ENCODE measurements at places on chromosomes 1 and 21.

DNA sequence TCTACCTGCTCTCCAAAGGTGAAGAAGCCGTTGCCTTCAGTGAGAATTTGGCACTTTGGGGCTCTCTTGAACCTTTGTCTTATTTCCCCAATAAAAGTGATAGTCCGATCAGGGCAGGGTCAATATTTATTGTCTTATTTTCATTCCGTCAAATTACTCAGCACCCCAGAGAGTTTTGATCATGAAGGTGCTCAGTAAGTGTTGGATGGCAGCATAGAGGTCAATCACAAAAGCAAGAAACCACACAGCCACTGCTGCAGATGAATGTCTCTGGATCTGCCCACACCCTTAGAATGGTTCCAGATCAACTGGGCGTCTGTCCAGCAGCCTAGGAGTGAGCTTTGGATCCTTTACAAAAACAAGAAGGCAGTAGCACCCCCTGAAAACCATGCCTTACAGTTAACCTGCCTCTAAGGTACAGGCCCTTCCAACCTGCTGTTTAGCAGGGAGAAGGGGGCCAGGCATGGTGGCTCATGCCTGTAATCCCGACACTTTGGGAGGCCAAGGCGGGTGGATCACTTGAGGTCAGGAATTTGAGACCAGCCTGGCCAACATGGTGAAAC, 97.3 kb downstream of the PSMG1 start:
- no peak for DNase-seq

DNA sequence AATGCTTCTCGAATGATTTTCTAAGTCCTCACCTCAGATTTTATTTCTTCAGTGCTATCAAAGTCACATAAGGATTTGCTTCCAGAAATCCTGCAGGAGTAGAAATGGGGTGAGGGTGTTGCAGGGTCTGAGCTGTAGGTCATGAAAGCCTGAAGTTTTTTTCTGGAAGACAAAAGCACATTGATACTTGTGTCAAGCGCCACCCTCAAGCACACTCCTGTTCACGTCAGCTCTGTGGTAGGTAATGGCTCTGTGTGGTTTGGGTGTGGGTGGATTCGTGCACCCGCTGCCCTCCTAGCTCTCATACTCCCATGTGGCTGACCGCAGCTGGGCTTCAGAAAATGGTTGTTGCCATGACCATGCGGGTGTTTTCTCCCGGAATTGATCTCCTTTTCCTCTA, 39.9 kb downstream of the AKNAD1 start:
- peak; percentile 80 for DNase-seq

GRCh38 chr1:223248770-223249140, 105.7 kb upstream of the TLR5 start:
- no peak for DNase-seq

- no peak for DNase-seq
Observed at GRCh38 chr1:52862666-52863458, 20.3 kb downstream of the ZYG11A start.

- peak; percentile 60 for DNase-seq
Observed at GRCh38 chr1:232853994-232854797, 49.0 kb downstream of the MAP10 start.

- DNase-seq: no peak
Observed at GRCh38 chr1:14118691-14119485, 418.9 kb downstream of the PRDM2 start.

- no peak for DNase-seq
Observed at GRCh38 chr1:169527451-169528214, 41.9 kb upstream of the SLC19A2 start.

DNA sequence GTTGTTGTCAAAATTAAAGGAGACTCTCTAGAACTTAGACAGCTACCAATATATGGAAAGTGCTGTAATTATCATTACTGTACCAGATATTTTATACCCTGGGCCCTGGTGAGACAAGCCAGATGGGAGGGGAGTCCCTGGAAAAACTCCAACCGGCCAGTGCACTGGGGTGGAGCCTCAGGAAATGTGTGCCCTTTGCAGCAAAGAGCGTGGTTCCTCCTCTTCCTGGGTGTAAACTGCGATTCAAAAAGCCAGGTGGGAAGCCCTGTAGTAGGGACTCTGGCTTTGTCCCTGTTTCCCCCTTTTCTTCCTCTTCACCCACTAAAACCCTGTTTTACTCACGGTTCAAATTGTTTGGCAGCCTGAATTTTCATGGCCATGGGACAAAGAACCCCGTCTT, 812.3 kb downstream of the PLA2G4A start:
- no peak for DNase-seq

DNA sequence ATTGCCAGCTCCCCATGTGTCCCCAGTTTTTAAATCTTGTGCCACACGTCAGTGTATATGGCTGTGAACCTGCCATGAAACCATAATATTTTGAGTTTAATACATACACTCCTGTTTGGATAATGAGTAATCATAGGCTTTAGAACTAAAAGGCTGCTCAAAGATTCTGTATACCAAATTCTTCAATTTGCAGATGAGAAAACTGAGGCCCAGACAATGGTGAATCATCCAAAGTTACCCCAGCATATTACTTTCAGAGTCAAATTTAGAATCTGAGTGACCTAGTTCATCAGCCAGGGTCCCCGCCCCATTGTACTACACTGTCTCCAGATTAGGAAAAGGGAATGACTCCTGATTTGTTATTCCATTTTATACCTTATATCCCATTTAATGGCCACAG, 224.6 kb downstream of the FGGY start:
- no peak for DNase-seq

- DNase-seq: no peak
Observed at GRCh38 chr1:81804312-81804711, 3.6 kb downstream of the ADGRL2 start.

GRCh38 chr1:34670982-34671381, 83.9 kb upstream of the GJB5 start:
- no peak for DNase-seq

DNA sequence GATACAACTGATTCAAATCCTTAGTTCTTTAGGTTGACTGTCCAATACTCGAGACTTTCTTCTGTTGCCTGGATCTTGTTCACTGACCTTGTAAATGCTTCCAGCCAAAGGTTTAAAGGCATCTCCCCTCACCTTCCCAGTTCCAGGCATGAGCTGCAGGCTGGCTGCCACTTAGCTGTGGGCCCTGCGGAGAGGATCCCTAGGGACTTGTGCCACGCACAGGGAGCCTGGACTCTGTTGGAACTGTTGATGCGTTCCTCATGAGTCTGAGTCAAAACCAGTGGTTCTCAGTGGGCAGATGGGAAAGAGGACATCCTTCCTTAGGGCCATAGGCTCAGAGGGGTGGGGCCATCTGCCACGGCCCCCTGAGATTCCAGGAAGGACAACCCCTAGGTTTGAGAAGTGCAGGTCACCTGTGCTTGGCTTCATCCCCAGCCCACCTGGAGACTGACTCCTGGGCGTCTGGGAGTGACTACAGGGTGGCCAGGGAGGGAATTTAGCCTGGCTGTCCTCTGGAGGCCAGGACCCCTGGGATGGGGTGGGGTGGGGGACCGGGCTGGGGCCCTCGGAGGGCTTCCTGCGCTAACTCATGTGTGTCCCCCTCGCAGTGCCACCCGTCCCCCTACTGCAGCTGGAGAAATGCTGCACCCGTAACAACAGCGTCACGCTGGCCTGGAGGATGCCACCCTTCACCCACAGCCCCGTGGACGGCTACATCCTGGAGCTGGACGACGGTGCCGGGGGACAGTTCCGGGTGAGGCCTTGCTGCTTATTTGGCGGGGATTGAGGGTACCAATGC, 37.6 kb upstream of the GNPAT start:
- no peak for DNase-seq

- no peak for DNase-seq
Observed at GRCh38 chr1:203153989-203154821, 21.4 kb downstream of the MYBPH start.

DNA sequence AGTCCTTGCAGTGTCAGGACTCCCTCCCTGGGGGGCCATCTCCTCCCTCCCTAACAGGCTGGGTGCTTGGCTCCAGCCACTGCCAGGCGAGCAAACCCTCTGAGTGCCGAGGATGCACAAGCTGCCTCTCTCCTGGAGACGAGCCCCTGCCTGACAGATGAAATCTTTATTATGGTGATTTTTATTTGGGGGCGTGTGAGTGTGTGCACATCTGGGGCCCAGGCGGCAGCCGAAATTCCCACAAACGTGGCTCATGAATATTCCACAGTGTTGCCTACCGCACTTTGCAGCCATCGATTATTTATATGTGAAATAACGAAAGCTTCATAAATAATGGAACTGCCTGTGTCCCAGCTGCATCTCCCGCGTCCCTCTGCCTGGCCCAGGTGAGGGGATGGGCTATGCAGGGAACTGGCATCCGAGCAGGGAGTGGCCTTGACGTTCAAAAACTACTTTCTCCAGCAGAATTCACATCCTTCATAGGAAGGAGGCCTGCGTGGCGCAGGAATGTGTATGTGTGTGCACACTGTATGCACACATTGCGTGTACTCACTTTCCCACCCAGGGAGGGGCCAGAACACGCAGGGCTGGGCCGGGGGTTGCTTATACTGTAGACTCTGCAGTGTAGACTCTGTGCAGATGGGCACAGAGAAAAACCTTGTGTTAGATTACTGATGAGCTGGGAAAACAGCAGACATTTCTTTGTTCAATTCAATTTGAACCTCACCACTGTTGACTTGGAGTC, 73.1 kb downstream of the UBIAD1 start:
- no peak for DNase-seq

GRCh38 chr1:12539705-12540579, 78.1 kb downstream of the DHRS3 start:
- peak; percentile 67 for DNase-seq

- no peak for DNase-seq
Observed at GRCh38 chr1:33039840-33040239, 3.2 kb upstream of the AK2 start.

DNA sequence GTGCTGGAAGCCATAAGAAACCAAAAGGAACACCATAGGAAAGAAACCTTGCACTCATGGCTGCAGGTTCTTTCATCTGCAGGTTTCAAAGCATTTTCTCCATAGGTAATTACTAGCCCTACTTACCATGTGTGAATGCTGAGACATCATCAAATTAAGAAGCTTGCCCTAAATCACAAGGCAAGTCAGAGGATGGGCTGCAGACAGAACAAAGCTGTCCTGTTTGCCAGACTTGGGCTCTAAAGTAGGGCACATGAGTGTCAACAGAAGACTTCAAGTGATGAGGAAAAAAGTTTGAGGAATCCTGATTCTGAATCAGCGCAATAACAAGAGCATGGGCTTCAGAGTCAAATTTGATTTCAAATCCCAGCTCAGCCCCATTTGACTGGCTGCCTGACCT, 5.8 kb upstream of the EPS15 start:
- DNase-seq: no peak

DNA sequence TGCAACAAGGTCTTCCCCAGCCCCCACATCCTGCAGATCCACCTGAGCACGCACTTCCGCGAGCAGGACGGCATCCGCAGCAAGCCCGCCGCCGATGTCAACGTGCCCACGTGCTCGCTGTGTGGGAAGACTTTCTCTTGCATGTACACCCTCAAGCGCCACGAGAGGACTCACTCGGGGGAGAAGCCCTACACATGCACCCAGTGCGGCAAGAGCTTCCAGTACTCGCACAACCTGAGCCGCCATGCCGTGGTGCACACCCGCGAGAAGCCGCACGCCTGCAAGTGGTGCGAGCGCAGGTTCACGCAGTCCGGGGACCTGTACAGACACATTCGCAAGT, 3.8 kb downstream of the ZBTB18 start:
- DNase-seq: no peak

- DNase-seq: no peak
Observed at GRCh38 chr1:172421974-172422604, 1.6 kb downstream of the C1orf105 start.

DNA sequence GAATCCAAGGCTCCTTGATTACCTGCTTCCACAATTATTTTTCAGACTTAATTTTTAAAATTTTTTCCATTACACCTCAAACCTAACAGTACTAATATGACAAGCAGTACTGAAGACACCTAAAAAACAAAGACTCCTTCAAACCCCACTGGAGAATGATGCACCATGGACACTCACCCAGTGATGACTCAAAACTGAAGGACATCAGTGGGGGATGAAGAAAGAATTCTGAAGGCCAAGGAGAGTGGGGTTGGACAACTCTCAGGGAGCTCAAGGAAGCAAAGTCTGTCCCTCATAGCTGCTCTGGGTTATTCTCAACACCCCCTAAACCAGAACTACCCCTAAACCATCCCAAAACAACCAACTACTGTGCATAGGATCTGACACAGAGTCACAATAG, 2.4 kb upstream of the ARHGAP29 start:
- no peak for DNase-seq

DNA sequence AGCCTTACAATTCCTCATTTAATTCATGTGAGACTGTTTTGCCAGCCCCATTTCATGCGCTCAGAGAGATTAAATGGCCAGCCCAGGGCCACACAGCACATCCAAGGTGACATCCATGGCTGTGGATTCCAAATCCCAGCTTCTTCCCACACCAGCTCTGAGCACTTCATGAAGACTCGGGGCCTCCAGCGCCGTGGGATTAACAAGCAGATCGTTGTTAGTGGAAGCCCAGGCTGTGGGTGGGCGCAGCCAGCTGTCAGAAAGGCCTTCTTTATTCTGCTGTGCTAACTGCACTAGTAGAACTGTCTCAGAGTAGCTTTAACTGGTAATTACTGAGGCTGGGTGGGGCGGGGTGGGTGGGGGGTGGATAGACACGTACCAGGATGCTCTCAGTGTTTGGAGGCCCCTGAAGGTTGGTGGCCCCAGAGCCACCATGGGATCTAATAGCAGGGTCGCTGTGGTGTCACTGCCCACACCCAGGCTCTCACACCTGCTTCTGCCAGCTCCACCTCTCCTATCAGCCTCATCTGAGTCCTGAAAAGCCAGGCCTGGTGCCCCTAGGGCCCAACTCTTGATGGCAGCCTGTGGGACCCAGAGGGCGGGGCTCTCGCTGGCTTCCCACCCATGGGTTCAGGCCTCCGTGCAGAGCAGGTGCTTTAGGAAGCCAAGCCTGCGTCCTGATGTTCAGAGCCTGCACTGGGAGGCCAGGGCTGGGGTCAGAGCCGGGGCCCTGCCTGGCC, 3.4 kb downstream of the BMP8A start:
- DNase-seq: no peak

DNA sequence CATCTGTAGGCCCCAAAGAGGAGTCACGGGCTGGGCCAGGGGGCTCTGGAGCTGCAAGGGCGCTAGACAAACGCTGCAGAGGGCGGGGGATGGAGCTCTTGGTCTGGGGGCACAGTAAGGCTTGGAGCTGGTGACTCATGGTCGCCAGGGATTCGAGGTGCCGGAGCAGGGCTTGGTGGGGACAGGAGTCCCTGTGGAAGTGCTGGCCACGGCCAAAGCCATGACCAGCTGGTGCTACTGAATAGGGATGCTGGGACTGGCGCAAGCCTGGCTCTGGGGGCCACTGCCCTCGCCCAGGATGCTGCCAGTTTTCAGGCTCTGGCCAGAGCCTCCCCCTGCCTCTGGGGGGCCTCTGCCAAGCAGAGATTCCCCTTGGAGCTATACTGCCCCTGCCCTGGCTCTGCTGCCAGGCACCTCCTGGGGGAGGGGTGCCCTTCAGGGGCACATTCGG, 25.2 kb downstream of the SPOCD1 start:
- no peak for DNase-seq

DNA sequence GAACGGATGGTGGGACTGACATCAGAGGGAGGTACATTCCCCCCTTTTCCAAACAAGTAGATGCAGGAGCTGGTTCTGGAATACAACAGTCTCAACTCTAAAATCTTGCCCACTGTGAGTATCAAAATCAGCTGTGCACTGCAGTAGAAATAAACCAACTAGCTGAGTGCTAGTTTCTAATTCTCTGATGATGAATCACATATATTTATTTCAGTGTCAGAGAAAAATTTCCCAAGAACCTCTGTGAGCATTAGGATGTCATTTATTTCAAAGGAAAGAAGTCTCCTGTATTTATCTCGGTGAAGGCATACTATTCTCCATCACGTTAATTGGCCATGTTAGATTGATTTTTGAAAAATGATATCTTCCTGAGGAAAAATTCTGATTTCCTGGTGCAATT, 67.1 kb downstream of the LHX9 start:
- DNase-seq: no peak
